Activated naive CD4-positive, alpha-beta T cell treated with anti-CD3 and anti-CD28 coated beads, Interleukin-2, amount 10 ng/mL, durations not matched to agents 7 days and 5 days (primary cell): ENCODE measurements at places on chromosomes 7 and 10.
A peak's percentile ranks its signal among the peaks of the same experiment; 100 is the strongest.

GRCh38 chr7:101129603-101130117 is 2.8 kb downstream of the SERPINE1 start:
- H3K27me3 ChIP-seq, result peaks cover 94% of the 10 kb centered on the region
- H3K4me3 ChIP-seq, result no peak overlapping the region
- H3K27ac ChIP-seq, result no peak overlapping the region

DNA sequence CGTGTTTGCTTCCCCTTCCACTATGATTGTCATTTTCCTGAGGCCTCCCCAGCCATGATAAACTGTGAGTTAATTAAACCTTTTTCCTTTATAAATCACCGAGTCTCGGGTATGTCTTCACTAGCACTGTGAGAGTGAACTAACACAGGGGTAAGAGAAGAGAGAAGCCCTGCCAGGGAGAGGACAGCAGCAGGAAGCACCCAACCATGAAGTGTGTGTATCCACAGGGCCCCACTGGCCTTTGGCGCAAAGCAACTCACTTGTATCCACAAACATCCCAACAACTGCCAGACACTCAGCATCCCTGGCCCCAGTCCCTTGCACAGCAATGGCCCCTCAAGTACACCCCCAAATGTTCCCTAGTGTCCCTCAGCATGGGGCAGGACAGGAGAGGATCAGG is 115.1 kb downstream of the MAD1L1 start:
- H3K4me3 ChIP-seq, result no peak overlapping the region
- H3K27ac ChIP-seq, result no peak overlapping the region
- H3K4me1 ChIP-seq, result peaks cover 27% of the 10 kb centered on the region

DNA sequence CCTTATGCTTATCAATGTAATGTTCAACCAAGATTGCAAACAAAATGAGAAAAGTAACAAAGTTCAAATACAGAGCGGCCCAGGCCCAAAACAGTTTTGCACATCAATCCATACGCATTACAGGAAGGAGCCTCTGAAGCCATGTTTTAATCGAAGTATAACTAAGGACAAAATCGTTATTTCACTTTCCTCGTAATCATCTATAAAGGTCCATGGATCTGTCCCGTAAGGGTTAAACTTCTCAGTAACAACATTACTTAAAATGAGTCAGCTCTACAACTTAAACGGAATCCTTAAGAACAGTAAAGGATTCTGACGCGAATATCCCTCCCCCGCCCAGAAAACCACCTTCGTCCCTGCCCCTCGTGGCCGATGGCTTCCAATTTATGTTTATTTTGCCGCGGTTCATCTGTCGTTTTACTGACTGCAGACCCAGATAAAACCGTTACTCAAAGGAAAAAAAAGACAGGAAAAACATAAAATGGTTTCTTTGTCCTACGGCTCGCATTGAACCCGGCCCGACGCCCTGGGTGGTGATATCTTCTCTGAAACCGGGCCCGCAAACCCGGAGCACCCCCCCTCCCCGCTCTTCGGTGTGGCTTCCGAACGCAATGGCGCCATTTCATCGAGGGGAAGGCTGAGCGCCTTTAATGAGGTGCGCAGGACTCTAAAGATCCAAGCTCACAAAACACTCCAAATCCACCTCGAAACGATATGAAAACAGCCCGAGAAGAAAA is 1.1 kb downstream of the HNRNPA2B1 start:
- peaks cover 68% of the 10 kb centered on the region for H3K36me3 ChIP-seq
- H3K27me3 ChIP-seq, result peaks cover 15% of the 10 kb centered on the region
- peak overlapping the region; percentile 99 for H3K4me3 ChIP-seq
- peak; percentile 79 for DNase-seq
- H3K4me1 ChIP-seq, result peaks cover 44% of the 10 kb centered on the region
- H3K27ac ChIP-seq, result peak overlapping the region; percentile 100

DNA sequence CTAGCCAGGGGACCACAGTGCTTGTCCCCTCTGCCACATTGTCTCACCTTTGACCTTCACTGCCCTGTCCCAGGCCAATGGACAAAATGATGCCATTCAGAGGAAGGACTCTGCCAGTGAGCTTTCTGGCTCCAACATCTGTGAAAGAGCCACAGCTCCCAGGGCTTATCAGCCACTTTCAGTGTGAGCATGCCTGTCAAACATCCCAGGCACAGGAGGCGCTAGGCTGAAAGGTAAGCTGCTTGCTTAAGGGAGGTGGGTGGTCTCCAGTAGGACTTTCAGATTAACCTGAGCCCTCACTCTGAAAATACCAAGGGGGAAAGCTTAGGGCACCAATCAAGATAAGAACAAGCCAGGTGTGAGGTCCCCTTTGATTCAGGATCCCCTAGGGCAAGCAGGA is 59.8 kb upstream of the GDF10 start:
- no peaks in the 10 kb centered on the region for H3K36me3 ChIP-seq
- H3K27ac ChIP-seq, result no peak overlapping the region
- H3K4me1 ChIP-seq, result peaks cover 3% of the 10 kb centered on the region

DNA sequence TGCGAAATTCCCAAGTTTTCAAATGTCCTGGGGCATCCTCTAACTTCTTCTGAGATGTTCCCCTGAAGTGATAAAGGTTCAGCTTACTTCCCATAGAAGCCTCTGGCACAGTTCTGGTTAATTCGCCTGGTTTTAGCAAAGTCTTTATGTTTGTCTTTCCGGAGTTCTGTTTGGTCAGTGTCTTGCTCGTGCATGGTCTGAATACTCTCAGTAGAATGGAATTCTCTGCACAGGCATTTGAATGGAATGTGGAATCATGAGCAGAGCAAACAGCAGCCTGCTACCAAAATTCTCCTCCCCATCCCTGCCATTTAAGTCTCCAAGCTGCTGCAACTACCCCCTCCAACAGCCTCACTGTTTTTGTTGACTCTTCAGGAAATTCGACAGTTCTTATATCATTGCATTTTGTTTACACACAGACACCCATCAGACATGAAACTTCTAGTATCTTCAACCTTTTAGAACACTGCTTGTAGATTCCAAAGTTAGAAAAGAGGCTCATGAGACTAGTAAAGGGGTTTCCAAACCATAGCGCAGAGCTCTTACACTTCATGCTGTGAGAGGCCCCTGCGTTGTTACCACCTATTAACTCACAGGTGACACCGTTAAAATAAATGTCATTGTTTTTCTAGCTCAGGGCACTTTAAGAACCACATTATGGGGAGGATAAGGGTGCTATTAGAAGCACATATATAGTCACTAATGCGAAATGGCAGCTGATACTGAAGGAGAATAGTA is 129.7 kb downstream of the PLCE1 start:
- no peaks in the 10 kb centered on the region for H3K27me3 ChIP-seq
- no peak overlapping the region for H3K27ac ChIP-seq
- DNase-seq, result no peak
- H3K4me3 ChIP-seq, result no peak overlapping the region

DNA sequence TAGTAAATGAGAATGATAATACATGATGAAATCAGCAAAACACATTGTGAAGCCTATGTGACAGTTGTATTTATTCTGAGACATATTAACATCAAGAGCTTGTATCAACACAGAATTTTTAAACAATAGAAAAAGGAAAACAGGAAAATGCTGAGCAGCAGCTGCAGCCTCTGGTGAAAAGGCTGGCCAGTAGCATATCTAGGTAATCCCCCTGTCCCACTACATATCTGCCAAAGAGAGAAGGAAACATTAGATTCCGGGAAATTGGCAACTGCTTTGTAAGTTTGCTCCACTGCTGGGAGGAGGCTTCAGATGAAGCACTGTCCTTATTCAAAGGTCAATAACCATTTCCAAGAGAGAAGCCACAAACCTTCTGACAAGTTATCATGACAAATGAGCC is 89.4 kb downstream of the RALA start:
- H3K4me3 ChIP-seq, result no peak overlapping the region
- peaks cover 8% of the 10 kb centered on the region for H3K27me3 ChIP-seq
- no peaks in the 10 kb centered on the region for H3K4me1 ChIP-seq
- peaks cover 4% of the 10 kb centered on the region for H3K36me3 ChIP-seq
- H3K27ac ChIP-seq, result no peak overlapping the region

GRCh38 chr7:14258441-14258840 is 269.0 kb upstream of the ETV1 start:
- no peak overlapping the region for H3K27ac ChIP-seq
- H3K36me3 ChIP-seq, result no peaks in the 10 kb centered on the region
- no peaks in the 10 kb centered on the region for H3K27me3 ChIP-seq
- no peak overlapping the region for H3K4me3 ChIP-seq
- DNase-seq, result no peak

- no peak overlapping the region for H3K27ac ChIP-seq
- H3K4me3 ChIP-seq, result no peak overlapping the region
- no peak for DNase-seq
- H3K36me3 ChIP-seq, result no peaks in the 10 kb centered on the region
- no peaks in the 10 kb centered on the region for H3K4me1 ChIP-seq
These were observed 291.6 kb upstream of the MKI67 start for GRCh38 chr10:128417826-128418225.

DNA sequence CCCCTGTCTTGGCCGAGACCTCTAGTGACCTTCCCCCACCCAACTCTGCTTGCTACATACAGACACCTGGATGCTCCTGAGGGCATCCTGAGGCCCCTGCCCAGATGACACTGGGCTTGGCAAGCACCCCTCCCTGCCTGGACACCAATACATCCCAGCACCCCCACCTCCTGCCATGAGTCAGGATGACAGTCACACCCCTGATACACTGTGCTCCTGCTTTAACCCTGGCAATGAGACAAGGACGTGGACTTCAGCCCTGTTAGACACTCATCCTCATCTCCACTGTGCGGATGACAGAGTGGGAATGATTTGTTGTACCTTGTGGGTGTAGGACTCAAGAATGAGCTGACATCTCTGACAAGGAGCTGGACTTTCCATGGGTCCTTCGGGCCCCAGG is 186.3 kb upstream of the ADCY1 start:
- DNase-seq, result no peak
- H3K27ac ChIP-seq, result no peak overlapping the region
- H3K36me3 ChIP-seq, result no peaks in the 10 kb centered on the region
- no peaks in the 10 kb centered on the region for H3K27me3 ChIP-seq

DNA sequence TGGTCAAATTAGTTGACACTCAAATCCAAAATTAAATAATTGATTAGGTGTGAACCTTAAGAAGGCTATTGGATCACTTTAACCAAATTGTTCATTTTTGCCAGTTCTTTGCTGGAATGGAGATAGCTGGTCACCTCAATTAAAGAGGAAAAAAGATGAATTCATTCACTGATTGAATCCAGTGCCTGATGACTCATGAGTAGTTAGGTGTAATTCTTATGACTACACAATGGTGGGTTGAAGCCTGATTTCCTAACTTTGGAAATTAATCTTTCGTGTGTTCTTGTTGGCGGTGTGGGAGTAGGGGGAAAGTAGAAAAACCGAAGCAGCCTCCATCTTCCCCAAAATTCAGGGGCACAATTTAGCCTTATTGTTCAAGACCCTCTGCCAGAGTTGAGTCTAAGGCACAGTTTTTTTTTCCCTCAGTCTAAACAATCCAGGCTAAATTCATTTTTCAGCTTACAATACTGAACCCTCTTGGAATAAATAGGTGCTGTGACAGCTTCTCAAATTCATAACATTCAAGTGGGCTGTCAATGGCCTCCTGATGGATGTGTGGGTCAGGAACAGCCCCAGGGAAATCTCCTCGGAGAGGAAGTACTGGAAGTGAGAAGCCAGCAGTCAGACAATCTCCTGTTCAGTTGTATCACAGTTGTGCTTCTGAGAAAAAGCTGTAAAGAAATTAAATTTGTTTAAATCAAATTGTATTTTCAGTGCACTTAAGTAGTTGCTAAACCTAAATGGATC is 356.6 kb downstream of the BBS9 start:
- no peak overlapping the region for H3K27ac ChIP-seq
- no peak overlapping the region for H3K4me3 ChIP-seq
- no peaks in the 10 kb centered on the region for H3K4me1 ChIP-seq
- DNase-seq, result no peak
- H3K27me3 ChIP-seq, result no peaks in the 10 kb centered on the region

- no peak for DNase-seq
- H3K27ac ChIP-seq, result no peak overlapping the region
- no peaks in the 10 kb centered on the region for H3K4me1 ChIP-seq
- no peaks in the 10 kb centered on the region for H3K36me3 ChIP-seq
- H3K27me3 ChIP-seq, result peaks cover 43% of the 10 kb centered on the region
- no peak overlapping the region for H3K4me3 ChIP-seq
These were observed 78.8 kb downstream of the COL13A1 start for GRCh38 chr10:69880301-69881081.

DNA sequence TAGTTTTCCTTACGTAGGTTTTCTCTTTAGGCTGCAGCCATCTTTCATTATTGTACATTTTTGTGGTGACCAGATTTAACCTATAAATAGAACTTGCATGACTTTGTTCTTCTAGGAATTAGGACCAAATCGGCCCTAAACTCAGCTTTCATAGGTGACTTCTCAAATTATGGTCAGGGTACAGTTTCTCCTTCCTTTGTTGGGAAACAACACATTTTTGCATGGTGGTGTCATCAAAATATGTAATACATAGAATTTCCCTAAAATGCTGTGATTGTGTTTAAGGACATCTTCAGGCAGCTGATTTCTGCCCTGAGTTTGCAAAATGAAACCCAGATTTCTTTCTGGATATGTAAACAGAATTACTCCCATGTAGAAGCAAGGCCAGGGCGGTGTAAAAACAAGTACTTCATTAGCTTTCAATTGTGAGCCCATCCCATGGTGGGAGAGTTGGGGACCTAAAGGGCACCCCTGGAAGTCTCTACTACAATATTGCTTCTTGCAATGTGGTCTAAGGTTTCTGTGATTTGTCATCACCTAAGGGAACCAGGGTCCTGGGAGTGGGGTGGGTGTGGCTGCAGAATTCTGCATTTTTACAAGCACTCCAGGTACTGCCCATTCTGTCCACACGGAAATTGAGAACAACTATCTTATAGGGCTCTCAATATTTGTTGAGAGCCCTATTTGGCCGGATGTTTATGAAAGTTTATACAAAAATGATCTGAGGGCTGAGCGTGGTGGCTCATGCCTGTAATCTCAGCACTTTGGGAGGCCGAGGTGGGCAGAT is 121.0 kb upstream of the FAM171A1 start:
- H3K4me1 ChIP-seq, result no peaks in the 10 kb centered on the region
- H3K36me3 ChIP-seq, result no peaks in the 10 kb centered on the region
- no peak overlapping the region for H3K27ac ChIP-seq
- no peak overlapping the region for H3K4me3 ChIP-seq

GRCh38 chr10:63666836-63667383 is 145.7 kb downstream of the REEP3 start:
- no peak for DNase-seq
- H3K27ac ChIP-seq, result no peak overlapping the region
- no peaks in the 10 kb centered on the region for H3K4me1 ChIP-seq

DNA sequence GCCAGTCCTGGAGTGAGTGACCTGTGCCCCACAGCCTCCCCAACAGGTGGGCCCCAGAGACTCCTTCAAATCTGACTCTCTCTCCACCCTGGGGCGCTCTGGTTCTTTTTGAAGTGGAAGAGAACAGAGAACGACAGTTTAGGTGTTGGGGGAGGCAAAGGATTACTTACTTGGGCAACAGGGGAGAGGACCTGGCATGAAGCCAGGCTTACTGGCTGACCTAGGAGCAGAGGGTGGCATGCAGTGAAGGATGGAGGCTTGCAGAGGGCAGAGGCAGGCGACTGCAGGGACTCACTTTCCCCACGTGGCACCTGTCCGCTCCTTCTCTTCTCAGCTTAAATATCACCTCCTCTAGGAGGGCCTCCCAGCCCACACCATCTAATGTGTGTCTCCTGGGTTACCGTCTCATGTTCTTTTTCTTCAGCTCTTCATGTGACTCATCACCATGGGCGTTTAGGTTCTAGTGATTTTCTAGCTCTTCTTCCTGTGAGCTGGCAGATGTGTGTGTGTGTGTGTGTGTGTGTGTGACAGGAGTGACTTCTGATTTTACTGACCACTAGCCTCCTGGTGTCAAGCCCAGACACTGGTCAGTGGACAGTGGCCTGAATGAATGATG is 15.5 kb downstream of the LZTS2 start:
- H3K27me3 ChIP-seq, result peaks cover 73% of the 10 kb centered on the region
- H3K4me3 ChIP-seq, result no peak overlapping the region
- peaks cover 1% of the 10 kb centered on the region for H3K36me3 ChIP-seq
- peaks cover 12% of the 10 kb centered on the region for H3K4me1 ChIP-seq

- H3K27me3 ChIP-seq, result peaks cover 18% of the 10 kb centered on the region
- H3K36me3 ChIP-seq, result no peaks in the 10 kb centered on the region
- no peak for DNase-seq
- no peaks in the 10 kb centered on the region for H3K4me1 ChIP-seq
These were observed 122.0 kb upstream of the UNC5B start for GRCh38 chr10:71090330-71090729.
